Thoracic aorta endothelial cell (primary cell): ENCODE measurements at places on chromosomes 3 and 15. TPM values are rescaled to one million over a fixed set of nuclear protein-coding genes. Genes with fewer than 3 reads are reported as not detected.

The WDR93 gene
- total RNA-seq: 0.13 TPM in 1 of 2 replicates, not detected in the other

The CLDN16 gene
- not detected in 2 replicates for total RNA-seq

The LMAN1L gene
- under 0.01 and 0.07 TPM in 2 replicates for total RNA-seq

The COX5A gene
- total RNA-seq: 83.5 and 88.3 TPM in 2 replicates

The CD276 gene
- total RNA-seq: 58.8 and 60.9 TPM in 2 replicates

The NR2F2 gene
- 24.8 and 57.2 TPM in 2 replicates for total RNA-seq

The CFAP100 gene
- not detected in 2 replicates for total RNA-seq

The TMEM108 gene
- 0.27 and 0.29 TPM in 2 replicates for total RNA-seq

The HYPK gene
- 8.8 and 11.0 TPM in 2 replicates for total RNA-seq

The LRRC31 gene
- not detected in 2 replicates for total RNA-seq

The HDGFL3 gene
- 126 and 141 TPM in 2 replicates for total RNA-seq

The CDCP1 gene
- total RNA-seq: 14.1 and 19.2 TPM in 2 replicates

The RBP2 gene
- total RNA-seq: not detected in 2 replicates

The GOLGA8G gene
- not detected in 2 replicates for total RNA-seq

The LAMB2 gene
- 189 and 254 TPM in 2 replicates for total RNA-seq

The GHRL gene
- not detected in 2 replicates for total RNA-seq

The ACTRT3 gene
- total RNA-seq: 5.3 and 5.6 TPM in 2 replicates

The UBXN7 gene
- total RNA-seq: 28.1 and 33.0 TPM in 2 replicates

The MESP2 gene
- total RNA-seq: 0.14 and 0.27 TPM in 2 replicates

The CHRM5 gene
- not detected in 2 replicates for total RNA-seq

The ULK3 gene
- 23.4 and 23.8 TPM in 2 replicates for total RNA-seq

The CEMIP gene
- 0.50 and 1.1 TPM in 2 replicates for total RNA-seq

The CLDN18 gene
- total RNA-seq: not detected in 2 replicates

The PROK2 gene
- not detected in 2 replicates for total RNA-seq

The MST1R gene
- total RNA-seq: 1.2 and 2.2 TPM in 2 replicates

The GRK7 gene
- not detected in 2 replicates for total RNA-seq

The ADAMTS7 gene
- 7.2 and 18.9 TPM in 2 replicates for total RNA-seq

The BBX gene
- total RNA-seq: 86.2 and 108 TPM in 2 replicates

The PPM1L gene
- total RNA-seq: 3.6 and 4.5 TPM in 2 replicates

The FAM131A gene
- 21.8 and 31.1 TPM in 2 replicates for total RNA-seq

The ZPLD1 gene
- under 0.01 TPM in 1 of 2 replicates, not detected in the other for total RNA-seq

The DVL3 gene
- 24.3 and 27.1 TPM in 2 replicates for total RNA-seq

The GOLGA6B gene
- total RNA-seq: not detected in 2 replicates

The VPS18 gene
- 38.8 and 42.5 TPM in 2 replicates for total RNA-seq

The LRCH3 gene
- total RNA-seq: 65.8 and 130 TPM in 2 replicates

The CHRFAM7A gene
- 5.3 and 5.7 TPM in 2 replicates for total RNA-seq

The CEP19 gene
- total RNA-seq: 2.1 and 2.4 TPM in 2 replicates

The UQCC5 gene
- total RNA-seq: 2.9 and 7.8 TPM in 2 replicates

The SCAANT1 gene
- total RNA-seq: not detected in 2 replicates

The CPOX gene
- total RNA-seq: 26.7 and 28.3 TPM in 2 replicates

The MAP2K1 gene
- total RNA-seq: 72.5 and 80.6 TPM in 2 replicates

The NR1I2 gene
- not detected in 2 replicates for total RNA-seq

The CCDC39 gene
- total RNA-seq: 0.14 TPM in 1 of 2 replicates, not detected in the other

The HOMER2 gene
- 0.53 and 1.2 TPM in 2 replicates for total RNA-seq
